Activated CD4-positive, alpha-beta T cell treated with anti-CD3 and anti-CD28 coated beads, Interleukin-2, amount 50 U/mL, for 4 hours (primary cell): ENCODE measurements at places on chromosomes 3 and 15.
A peak's percentile ranks its signal among the peaks of the same experiment; 100 is the strongest.

DNA sequence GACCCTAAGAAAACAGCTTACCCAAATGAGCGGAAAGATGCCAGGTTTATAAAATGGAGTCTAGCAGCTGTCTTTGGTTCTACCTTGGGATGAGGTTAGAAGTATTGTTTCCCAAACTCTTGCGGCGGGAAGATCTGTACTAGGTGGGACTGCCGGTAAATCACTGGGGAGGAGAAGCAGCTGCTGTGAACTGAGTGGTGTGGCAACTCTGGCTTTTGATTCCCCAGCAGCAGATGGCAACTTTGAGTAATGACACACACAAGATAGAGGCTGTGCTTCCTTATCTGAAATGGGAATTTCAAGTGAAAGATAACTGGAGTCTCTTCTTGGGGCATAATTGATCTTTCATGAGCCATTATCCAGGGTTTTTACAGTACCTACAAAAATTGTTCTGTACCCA is 184.9 kb downstream of the ATG7 start:
- DNase-seq: no peak

DNA sequence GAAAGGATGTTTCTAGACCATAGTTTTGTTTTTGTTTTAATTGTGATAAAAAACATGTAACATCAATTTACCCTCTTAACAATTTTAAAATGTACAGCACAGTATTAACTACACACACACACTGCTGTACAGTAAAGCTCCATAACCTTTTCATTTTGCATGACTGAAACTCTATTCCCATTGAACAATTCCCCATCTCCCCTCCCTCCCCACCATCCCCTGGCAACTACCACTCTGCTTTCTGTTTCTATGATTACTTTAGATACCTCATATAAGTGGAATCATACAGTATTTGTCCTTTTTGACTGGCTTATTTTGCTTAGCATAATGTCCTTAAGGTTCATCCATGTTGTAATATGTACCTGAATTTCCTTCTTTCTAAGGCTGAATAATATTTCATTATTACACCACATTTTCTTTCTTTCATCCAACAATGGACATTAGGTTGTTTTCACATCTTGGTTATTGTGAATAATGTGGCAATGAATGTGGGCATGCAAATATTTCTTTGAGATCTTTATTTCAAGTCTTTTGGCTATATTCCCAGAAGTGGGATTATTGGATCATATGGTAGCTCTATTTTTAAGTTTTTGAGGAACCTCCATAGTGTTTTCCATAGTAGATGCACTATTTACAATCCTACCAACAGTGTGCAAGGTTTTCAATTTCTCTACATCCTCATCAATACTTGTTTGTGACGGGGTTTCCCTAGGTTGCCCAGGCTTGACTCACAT is 10.7 kb downstream of the CHST14 start:
- no peak for DNase-seq

GRCh38 chr3:69178838-69179739 is 56.7 kb upstream of the LMOD3 start:
- DNase-seq: no peak

- DNase-seq: no peak
Observed at GRCh38 chr3:1442271-1442670, 349.4 kb downstream of the CNTN6 start.

DNA sequence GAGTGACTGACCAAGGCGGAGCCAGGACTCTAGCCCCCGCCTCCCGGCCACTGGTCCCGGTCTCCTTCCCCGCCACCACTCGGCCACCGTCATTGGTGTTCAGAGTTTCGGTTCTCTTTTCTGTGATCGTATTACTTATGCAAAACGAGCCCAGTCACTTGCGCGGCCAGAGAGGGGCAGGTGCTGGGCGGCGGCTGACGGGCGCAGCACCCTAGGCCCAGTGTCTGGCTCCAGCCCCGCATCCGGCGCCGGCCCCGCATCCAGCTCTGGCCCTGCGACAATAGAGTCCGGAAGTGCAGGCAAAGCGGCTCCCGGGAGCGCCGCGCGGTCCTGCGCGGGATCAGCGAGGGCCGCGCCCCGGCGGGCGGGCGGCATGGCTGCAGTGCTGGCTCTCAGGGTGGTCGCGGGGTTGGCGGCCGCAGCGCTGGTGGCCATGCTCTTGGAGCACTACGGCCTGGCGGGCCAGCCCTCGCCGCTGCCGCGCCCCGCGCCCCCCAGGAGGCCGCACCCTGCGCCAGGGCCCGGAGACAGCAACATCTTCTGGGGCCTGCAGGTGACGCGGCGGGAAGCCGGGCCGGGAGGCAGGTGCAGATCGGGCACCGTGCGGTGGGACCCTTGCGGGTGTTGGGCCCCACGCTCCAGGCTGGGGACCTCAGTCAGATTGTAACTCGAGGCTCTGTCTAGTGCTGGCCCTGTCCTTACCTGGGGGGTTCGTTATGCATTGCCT is at the start of gene TMEM62:
Gene TMEM62, plus strand, starts transcription at position 157 of the 727 bp plus-strand sequence. Its CDS starts 217 bp downstream, at position 374.
- DNase-seq: peak; percentile 35

GRCh38 chr3:27677565-27677964 is 44.6 kb downstream of the EOMES start:
- no peak for DNase-seq

DNA sequence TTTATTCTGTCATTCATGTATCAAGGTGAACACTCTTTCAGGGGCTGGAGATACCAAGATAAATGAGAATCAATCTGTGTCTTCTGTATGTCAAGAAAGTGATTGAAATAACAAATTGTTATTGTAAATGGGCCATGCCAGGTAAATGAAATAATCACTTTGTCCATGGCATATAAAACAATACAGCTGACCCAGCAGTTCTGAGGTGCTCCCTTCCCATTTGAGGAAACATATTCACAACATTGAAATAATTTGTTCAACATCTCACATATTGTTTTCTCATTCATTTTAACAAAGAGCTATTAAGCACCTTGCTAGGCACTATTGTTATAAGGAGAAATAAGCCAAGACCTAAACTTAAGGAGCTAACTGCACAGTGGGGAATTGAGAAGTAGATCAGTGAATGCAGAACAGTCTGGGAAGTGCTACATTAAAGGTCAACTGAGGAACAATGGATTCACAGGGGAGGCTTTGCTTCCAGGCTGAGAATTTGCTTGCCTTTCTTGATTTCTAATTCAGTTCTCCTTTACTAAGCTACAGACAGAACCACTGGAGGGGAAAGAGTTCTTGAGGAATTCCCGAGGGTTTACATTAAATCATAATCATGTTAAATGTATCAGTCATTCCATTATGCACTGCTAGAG is 806.3 kb upstream of the ARPP21 start:
- no peak for DNase-seq

- no peak for DNase-seq
Observed at GRCh38 chr15:22253676-22254408, 173.5 kb downstream of the OR4M2 start.

- DNase-seq: no peak
Observed at GRCh38 chr15:45441686-45442085, 63.3 kb upstream of the GATM start.
